ENCODE measurements at places on chromosomes 11 and 22.

DNA sequence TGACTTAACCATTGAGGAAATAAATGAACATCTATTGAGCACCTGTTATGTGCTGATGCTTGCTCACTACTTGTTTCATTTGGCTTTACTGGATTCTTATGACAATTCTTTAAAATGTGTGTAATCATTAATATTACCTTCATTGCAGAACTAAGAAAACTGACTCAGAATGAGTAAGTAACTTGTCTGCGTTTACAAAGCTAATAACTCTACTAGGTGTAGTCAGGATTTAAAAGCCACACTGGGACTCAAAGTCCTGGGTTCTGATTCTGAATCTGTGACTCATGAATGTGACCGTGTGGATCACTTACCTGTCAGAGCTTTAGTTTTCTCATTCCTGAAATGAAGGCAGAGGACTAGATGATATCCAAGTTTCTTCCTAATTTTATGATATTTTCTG lies 23.4 kb upstream of the KIRREL3 start:
- DNase-seq, result no peak

DNA sequence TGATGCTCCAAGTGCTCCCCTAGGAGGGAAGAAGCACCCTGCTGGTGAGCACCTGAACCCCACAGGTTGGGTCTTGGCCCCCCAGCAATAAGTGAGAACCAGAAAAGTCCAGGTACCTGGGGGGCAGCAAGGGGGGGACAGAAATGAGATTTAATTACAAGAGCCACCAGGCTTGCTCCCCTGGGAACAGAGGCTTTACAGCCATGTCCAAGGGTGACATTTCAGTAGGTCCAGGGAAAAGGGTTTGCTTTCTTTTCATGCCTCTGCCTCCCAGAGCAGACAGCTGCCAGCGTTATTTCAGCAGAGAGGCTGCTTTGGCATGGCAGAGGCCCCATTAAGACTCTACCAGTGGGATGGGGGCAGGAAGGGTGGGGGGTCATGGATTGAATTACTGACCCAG lies 437.7 kb downstream of the BUD13 start:
- no peak for DNase-seq

DNA sequence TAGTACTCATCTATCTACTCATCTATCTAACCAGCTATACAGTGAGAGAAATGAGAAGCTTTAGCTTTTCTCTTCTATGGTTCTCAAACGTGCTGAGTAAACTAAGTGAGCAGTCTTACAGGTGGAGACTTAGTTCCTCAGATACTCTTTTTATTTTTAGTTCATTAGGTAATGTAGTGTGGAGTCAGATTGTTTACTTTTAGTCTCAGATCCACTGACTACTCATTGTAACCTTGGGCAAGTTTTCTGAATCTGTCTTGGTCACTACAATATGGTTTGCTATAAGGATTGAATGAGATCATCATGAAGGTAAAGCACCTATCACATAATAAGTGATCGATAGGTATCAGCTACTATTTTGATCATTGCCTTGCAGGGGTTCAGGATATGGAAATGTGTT lies 160.1 kb downstream of the RAB38 start:
- DNase-seq, result no peak

- DNase-seq, result no peak
Observed at GRCh38 chr22:38035530-38035885, 21.7 kb upstream of the PICK1 start.

All from caudate nucleus (tissue), 63 donors.